Activated CD4-positive, alpha-beta memory T cell treated with anti-CD3 and anti-CD28 coated beads, Interleukin-2, amount 10 ng/mL, durations not matched to agents 7 days and 5 days (primary cell): ENCODE measurements at places on chromosomes 7 and 10. TPM values are rescaled to one million over a fixed set of nuclear protein-coding genes. Genes with fewer than 3 reads are reported as not detected.

GRCh38 chr10:100186253-100187212, 704 bp upstream of the ERLIN1 start:
- H3K36me3 ChIP-seq, result peaks cover 60% of the 10 kb centered on the region
- no peaks in the 10 kb centered on the region for H3K27me3 ChIP-seq
- DNase-seq, result peak; percentile 25
- H3K27ac ChIP-seq, result peak overlapping the region; percentile 87
- H3K4me3 ChIP-seq, result peak overlapping the region; percentile 95

DNA sequence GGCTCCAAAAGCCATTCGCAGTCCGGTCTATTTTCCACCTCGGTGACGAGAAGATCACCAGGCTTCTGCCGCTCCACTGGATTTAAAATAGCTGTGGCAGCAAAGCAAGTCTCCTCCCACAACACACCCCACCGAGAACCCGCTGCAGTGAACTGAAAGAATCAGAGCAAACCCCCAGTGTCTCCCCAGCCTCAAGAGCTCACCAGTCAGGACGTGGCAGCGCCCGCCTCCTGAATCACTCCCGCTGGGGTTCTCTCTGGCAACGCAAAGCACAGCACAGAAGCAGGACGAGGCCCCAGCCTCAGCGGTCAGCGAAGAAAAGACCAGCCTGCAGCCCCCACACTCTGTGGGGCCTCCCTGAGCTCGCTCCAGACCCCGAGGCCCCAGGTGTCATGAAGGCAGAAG, 126.1 kb upstream of the PPP2R2D start:
- DNase-seq, result no peak
- no peak overlapping the region for H3K4me3 ChIP-seq
- peaks cover 4% of the 10 kb centered on the region for H3K36me3 ChIP-seq
- no peaks in the 10 kb centered on the region for H3K27me3 ChIP-seq
- no peaks in the 10 kb centered on the region for H3K4me1 ChIP-seq

LDB3 gene
- 0.05 TPM for total RNA-seq

GRCh38 chr10:61733358-61733940, 70.7 kb downstream of the CABCOCO1 start:
- peaks cover 68% of the 10 kb centered on the region for H3K27me3 ChIP-seq
- DNase-seq, result no peak
- no peaks in the 10 kb centered on the region for H3K4me1 ChIP-seq
- H3K4me3 ChIP-seq, result no peak overlapping the region

DNA sequence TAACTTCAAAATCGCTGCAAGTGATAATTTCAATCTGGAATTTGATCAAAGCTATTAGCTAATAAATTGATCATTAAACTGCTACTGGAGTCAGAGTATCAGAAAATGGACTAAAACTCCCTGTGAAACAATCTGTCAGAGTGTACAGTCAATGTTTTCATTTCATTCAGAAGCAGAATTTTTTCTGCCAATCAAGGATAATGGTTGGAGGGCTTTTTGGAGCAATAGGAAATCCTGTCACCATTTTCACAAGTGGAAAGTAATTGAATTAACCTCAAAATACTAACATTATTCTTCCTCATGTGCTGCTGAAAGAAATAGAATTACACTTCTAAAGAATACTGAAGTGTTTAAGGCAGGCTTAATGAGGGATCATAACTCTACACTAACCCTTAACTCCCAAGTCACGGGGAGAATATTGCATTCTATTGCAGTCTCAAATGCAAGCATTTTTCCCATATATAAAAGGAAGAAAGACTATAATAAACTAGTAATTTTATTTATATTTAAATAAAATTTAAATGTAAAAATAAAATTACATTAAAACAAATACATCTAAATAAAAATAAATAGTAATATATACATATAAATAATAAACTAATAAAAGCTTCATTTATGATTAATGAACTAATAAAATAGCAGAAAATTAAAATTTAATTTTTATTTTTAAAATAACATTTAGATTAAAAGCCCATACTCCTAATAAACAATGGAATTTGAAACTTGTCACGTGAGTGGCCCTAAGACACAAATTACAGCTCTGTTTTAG, 67.1 kb downstream of the SEMA3E start:
- no peak overlapping the region for H3K4me3 ChIP-seq
- no peaks in the 10 kb centered on the region for H3K36me3 ChIP-seq
- DNase-seq, result no peak
- no peaks in the 10 kb centered on the region for H3K27me3 ChIP-seq
- H3K27ac ChIP-seq, result no peak overlapping the region

GRCh38 chr10:49526619-49527018, 12.3 kb downstream of the ERCC6 start:
- H3K36me3 ChIP-seq, result peaks cover 47% of the 10 kb centered on the region
- no peak overlapping the region for H3K4me3 ChIP-seq
- no peaks in the 10 kb centered on the region for H3K4me1 ChIP-seq
- no peak overlapping the region for H3K27ac ChIP-seq
- DNase-seq, result no peak

JAKMIP3 gene
- total RNA-seq, result 0.83 TPM
